GM20000 (cell line): ENCODE measurements at places on chromosomes 1 and 21.
A peak's percentile ranks its signal among the peaks of the same experiment; 100 is the strongest.

- DNase-seq = peak; percentile 9
Observed at GRCh38 chr1:114561333-114561732, 20.1 kb downstream of the BCAS2 start.

- DNase-seq = no peak
Observed at GRCh38 chr1:94514095-94514727, 27.3 kb downstream of the F3 start.

DNA sequence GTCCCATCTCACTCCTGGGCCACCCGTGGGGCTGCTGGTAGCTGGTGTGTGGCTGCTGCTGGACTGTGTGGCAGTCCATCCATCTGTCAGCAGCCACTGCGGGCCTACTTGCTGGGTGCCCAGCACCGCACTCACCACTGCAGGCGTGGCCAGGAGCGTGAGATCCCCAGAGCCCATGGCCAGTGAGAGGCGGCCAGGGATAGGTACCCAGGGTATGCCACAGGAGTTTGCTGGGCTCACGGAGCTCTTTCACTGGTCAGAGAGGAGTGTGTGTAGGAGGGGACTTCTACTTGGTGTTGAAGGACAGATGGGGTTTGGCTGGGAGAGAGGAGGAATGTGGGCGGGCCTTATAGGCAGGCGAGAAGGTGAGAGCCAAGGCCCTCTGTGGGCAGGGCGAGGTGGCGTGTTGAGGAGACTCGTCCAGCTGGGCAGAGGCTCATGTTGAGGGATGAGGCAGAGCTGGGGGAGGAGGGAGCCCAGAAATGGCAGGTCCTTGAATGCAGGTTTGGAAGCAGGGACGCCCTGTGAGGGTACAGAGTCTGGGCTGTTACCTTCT, 15.0 kb downstream of the QSOX1 start:
- DNase-seq = no peak

DNA sequence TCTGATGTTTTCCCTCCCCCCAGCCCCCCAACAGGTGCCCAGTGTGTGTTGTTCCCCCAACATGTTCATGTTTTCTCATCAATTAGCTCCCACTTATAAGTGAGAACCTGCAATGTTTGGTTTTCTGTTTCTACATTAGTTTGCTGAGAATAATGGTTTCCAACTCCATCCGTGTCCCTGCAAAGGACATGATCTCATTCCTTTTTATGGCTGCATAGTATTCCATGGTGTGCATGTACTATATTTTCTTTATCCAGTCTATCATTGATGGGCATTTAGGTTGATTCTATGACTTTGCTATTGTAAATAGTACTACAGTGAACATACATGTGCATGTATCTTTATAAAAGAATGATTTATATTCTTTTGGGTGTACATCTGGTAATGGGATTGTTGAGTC, 24.6 kb downstream of the ZNF678 start:
- DNase-seq = no peak

GRCh38 chr1:219465212-219466093, 147.5 kb downstream of the ZC3H11B start:
- peak; percentile 30 for DNase-seq

DNA sequence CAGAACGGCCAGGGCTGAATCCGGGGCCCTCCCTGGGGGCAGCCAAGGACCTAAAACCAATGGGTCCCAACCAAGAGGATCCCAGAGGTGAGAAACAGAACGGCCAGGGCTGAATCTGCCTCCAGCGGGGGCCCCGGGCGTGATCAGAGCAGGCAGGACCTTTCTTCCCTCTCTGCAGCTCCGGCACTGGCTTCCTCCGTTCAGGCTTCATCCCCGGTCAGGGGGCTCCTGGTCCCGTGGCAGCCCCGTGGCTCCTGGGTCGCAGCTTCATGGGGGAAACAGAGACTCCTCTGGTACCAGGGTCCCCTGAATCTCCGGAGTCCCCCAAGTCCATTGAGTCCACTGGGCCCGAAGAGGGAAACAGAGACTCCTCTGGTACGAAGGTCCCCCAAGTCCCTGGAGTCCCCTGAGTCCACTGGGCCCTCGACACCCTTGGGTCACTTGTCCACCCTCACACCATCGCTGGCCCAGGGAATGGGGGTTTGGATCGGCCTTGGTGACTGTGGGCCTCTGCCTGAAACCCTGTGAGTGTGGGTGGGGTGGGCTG, 60.1 kb downstream of the PRKCZ start:
- no peak for DNase-seq

- DNase-seq = peak; percentile 52
Observed at GRCh38 chr1:8763888-8764287, 53.6 kb downstream of the RERE start.

DNA sequence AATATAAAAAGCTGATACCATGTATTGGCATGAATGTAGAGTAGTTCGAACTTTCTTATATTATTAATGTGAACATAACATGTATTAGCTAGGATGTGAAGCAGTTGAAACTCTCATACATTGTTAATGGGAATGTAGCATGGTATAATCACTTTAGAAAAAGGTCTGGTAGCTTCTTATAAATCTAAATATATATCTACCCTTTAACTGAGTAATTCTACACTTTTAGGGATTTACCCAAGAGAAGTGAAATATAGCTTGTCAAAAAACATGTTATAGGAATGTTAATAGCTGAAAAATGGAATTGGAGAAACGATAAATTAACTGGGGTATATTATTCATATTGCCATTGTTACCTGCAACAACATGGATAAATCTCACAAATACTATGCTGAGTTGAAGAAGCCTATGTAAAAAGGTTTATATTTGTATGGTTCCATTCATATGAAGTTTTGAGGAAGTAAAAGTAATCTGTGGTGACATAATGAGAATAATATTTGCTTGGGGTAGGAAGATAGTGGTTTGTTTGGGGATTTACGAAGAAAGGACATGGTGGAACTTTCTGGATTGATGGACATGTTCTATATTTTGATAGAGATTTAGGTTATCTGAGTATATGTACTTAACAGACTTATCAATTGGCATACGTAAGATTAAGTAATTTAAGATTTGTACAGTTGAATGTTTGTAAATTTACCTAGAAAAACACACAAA, 76.6 kb downstream of the MAST2 start:
- DNase-seq = no peak

GRCh38 chr1:198664068-198664788, 25.4 kb downstream of the PTPRC start:
- no peak for DNase-seq

DNA sequence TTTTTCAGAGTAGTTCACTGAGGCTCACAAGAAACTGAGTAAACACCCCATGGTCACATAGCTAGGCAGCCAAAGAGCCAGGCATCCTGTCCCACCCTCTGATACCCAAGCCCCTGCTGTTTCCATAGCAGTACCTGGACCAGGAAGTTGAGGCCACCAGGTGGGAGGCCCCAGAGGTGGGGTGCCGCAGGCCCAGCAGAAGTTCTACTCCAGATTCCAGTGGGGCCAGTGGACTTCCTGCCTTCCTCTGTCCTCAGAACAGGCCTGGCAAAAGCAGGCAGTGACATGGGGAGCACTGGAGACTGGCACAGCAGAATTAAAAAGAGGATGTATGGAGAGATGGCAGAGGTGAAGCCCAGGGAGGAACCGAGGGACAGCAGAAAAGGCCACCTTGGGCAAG, 19.0 kb downstream of the FOXO6 start:
- DNase-seq = no peak

GRCh38 chr1:200473698-200474371, 64.0 kb upstream of the ZNF281 start:
- DNase-seq = peak; percentile 38

DNA sequence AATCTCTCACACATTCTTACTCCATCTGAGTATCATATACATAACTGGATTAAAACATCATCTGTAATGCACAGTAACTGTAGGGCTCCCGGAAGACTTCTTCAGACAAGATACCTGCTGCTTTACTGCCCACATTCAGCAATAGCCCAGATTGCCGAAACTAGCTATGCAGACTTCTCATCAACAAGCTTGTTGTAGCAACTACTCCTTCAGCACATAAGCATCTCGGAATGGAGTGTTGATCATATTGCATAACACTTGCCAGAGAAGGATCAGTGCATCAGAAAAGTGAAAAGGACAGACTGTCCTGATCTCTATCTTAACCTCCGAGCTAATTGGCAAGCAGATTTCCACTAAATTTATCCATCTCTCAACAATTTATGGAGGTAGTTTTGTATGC, 354.6 kb upstream of the C1orf87 start:
- DNase-seq = no peak

DNA sequence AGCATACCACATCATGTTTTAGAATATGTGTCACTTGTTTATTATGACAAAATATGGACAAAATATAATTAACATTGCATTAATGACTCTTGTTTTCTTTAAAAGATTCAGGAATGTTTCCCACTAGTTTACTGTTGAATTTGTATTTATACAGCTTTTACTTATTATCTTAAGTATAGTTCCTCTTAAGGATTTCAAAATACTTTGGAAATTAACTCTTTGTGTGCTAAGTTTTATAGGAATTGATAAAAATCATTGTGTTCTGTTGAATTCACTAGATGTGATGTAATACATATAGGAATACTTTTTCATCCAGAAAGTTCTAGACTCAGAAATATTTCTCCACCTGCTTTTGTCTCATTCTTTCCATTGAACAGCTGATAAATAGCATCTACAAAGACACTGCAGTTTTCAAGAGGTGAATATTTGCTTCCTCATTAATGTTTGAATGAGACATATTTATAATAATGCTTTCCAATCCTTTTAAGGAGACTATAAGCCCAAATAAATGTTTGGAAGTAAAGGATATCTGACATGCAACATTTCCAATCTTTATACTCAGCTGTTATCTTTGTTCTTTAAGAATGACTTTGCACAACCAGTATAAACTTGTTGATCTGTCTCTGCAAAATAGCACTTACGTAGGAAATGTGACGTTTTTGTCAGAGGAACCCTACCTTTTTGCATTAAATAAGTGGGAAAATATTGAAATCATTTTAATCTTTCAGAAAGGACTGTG, 38.4 kb upstream of the SAMSN1 start:
- DNase-seq = no peak

DNA sequence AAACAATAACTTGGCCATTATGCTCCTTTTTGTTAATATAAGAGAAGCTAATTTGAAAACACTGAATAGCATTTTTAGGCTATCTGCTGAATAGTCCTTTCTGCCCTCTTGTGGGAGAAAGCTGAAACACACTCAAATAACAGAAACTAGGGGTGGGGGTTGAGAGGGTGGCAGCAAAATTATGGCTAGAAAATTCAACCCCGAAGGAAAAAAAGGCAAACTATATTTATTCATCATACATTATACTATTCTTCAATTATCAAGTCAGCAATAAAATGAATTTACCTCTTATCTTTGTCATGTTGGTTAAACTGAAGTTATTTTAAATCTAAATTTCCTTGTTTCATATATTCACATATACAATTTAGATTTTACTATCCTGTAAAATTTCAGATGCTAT, 255.9 kb downstream of the FAF1 start:
- DNase-seq = peak; percentile 41

- no peak for DNase-seq
Observed at GRCh38 chr1:11653101-11653860, 948 bp downstream of the FBXO2 start.

DNA sequence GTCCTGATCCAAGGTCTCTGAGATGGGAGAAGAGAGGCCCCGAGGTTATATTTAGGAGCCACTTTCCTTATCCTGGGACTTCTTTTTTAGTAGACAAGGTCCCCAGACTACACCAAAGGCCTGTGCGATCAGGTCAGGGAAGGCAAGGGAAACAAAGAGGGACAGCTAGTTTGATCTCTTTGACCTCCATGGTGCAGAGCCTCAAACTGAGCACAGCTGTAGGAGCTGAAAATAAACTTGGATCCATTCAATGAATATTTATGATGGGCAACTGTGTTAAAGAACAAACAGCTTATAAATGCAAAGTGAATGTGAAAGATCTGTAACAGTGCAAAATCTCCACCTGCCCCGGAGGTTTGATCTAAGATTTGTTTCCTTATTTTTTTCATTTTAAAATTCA, 256.6 kb downstream of the DYRK1A start:
- no peak for DNase-seq

- no peak for DNase-seq
Observed at GRCh38 chr1:220012259-220012658, 34.0 kb downstream of the EPRS1 start.

DNA sequence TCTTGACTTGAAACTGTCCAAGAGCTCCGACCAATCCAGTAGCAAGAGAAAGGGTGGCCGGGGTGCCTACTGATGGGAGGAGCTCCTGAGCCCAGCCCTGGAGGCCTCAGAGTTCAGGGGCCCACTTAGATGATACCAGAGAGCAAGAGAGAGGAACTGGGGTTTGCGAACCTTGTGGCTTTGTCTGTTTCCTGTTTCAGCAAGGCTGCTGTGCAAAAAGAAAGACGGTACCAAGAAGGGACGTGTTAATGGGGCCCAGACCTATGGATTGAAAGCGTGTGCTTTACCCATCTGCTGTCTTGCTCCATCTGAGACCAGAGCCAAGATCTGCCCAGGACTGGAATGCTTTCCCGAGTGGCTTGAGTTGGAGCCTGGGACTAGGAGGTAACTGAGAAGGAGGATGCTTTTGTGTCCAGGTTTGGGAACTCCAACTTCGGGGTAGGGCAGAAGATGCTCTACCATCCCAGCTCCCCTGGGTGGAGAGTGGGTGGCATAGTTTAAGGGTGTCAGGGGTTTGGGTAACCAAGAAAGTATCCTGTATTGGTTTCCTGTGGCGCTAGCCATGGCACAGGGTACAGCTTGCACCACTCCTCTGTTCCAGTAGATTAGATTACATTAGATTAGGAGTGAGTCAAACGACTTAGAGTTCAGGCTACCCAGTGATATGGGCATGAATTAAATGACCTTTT, at the start of gene TRAF3IP3:
TRAF3IP3 (plus strand) TSS at position 128 of the 689 bp plus-strand sequence. CDS start 3,987 bp downstream, outside the sequence.
- DNase-seq = peak; percentile 76

- DNase-seq = no peak
Observed at GRCh38 chr1:38289034-38289433, 242.4 kb upstream of the POU3F1 start.

- DNase-seq = no peak
Observed at GRCh38 chr1:54883349-54884102, 3.5 kb downstream of the DHCR24 start.

- no peak for DNase-seq
Observed at GRCh38 chr1:218872928-218873327, 300.8 kb upstream of the LYPLAL1 start.
